ENCODE measurements at places on chromosomes 6 and 20.

DNA sequence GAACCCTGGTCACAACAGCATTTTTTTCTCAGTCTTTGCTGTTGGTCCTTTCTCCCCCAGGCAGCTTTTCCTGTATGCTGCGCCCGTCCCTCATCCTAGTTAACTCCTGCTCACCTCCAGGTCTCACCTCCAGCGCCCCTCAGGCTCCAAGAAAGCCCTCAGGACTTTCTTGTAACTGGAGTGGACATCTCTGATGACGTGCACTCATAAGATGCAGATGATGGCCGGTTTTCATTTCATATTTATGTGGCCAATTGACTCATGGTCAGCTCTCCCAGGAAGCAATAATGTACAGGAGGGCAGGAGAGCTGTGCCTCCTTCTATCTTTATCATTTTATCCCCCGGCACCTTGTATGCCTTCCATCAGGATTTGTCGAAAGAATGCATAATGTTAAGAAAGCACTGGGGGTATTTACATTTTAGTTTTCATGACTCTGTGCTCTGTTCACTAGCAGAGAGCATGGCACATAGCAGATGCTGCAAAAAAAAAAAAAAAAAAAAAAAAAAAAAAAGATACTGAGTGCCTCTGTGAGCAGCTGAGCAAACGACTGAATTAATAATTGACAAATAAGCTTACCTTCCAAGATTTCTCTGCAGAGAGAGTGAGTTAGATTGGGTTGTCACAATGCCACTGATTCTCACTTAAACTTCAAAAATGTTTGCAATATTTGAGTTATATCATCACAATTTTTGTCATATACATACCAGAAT is 170.2 kb downstream of the DOK5 start:
- H3K27me3 ChIP-seq = no peaks in the 10 kb centered on the region
- H3K4me3 ChIP-seq = no peak overlapping the region
- no peaks in the 10 kb centered on the region for H3K36me3 ChIP-seq
- DNase-seq = no peak

DNA sequence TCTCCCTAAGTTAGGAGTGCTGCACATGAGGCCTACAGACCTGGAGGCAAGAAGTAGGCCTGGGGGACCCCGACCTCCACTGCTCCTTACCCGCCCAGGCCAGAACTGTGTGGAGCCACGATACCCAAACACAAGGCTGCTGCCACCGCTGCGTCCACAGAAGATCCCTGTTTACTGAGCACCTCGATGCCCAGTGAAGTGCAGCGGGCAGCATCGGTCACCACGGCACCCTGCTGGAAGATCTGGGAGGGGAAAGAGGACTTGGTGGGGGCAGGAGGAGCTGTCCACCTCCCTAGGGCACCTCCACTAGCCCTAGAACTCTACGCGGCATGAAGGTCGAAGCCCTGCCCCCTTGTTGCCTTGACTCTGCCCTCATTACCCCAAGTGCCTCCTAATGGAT is 9.9 kb downstream of the GGT7 start:
- no peak overlapping the region for H3K27ac ChIP-seq
- H3K27me3 ChIP-seq = no peaks in the 10 kb centered on the region
- no peaks in the 10 kb centered on the region for H3K4me1 ChIP-seq

GRCh38 chr20:59525500-59526241 is 78.7 kb upstream of the PHACTR3 start:
- H3K27ac ChIP-seq = no peak overlapping the region
- H3K36me3 ChIP-seq = no peaks in the 10 kb centered on the region
- no peaks in the 10 kb centered on the region for H3K4me1 ChIP-seq
- no peak for DNase-seq
- H3K4me3 ChIP-seq = no peak overlapping the region

DNA sequence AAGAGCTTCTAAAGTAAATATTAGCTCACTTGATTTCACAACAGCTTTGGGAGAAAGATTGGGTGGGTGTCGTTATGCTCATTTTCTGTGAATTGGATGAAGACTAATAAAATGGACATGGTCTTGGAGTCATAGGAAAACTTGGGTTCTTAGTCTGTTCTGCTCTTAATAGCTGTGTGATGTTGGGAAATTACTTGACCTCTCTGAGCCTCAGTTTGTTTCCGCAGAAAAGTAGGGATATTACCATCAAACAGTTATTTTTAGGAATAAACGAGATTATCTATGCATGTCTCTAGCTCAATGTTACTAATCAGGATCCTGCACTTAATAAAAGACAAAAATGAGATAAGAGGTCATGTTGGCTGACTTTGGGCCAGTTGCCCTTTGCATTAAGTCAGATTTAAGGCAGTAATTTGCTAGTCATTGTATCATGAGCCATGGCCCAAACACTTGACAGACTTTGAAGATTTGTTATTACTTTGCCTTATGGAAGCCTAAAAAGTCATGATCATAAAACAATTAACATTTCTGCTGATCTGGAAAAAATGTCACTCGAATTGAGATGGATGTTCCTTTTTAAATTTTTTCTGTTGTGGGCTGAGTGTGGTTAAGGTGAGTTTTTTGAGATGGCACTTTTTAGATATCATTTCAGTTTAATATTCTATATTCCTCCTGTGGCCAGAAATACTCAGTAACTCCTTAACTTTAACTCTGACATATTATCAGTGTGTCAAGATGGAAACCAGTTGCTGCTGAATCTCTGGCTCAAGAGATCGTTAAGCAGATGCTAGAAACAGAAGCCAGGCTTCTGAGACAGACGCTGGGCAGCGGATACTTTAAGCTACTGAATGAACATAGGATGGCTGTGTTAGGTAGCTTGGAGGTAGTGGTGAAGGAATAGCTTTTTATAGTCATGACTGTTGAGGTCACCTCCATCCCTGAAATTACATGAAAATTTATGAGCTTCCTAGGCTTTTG is 291.6 kb downstream of the PHF3 start:
- no peak overlapping the region for H3K4me3 ChIP-seq
- H3K27me3 ChIP-seq = no peaks in the 10 kb centered on the region
- H3K36me3 ChIP-seq = no peaks in the 10 kb centered on the region

GRCh38 chr20:50572938-50573777 is 63.0 kb downstream of the PTPN1 start:
- peaks cover 60% of the 10 kb centered on the region for H3K4me1 ChIP-seq
- no peak overlapping the region for H3K4me3 ChIP-seq
- peak overlapping the region; percentile 23 for H3K27ac ChIP-seq
- H3K27me3 ChIP-seq = no peaks in the 10 kb centered on the region
- no peak for DNase-seq
- H3K36me3 ChIP-seq = peaks cover 53% of the 10 kb centered on the region

- no peak overlapping the region for H3K4me3 ChIP-seq
- no peaks in the 10 kb centered on the region for H3K27me3 ChIP-seq
- H3K4me1 ChIP-seq = no peaks in the 10 kb centered on the region
- H3K27ac ChIP-seq = no peak overlapping the region
- DNase-seq = no peak
Observed at GRCh38 chr20:20489054-20489453, 121.2 kb downstream of the INSM1 start.

DNA sequence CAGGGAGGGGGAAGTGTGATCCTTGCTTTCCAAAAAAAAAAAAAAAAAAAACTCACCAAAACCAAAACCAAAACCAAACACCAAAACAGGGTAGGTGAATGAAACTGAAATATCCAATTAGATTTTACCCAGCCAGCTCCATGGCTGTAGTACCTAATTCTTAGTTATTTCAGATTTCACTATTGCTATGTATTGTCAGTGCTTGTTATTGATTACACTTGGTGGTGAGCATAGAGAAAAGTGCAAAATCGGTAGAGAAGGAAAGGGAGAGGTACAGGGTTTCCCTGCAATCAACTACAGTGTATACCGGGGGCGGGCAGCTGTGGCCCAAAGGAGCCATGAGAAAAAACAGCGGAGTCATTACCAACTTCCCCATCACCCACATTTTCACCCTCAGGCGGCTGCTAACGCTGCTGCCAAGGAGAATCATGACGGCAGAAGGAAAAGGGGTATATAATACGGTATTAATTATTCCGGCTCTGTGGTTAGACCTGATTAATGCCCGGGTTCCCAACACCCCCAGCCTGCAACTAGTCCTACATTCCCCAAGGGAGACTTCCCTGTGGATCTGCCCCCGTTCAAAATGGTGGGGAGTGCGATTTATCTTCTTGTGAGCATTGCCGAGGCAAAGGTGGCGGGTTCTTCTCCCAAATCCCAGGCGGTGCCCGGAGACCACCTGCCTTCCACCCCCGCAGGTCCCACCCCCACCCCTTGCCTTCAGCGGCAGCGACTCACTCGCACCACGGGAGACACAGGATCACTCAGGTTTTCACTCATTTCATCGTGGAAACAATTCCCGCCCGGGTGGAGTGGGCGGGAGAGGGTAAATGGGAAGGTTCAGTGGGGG is at the start of gene C6orf62:
C6orf62 (minus strand) TSS at position 30 of the 847 bp plus-strand sequence. CDS start 486 bp downstream, outside the sequence.
- H3K27ac ChIP-seq = peak within 1 kb of the TSS; percentile 100
- H3K36me3 ChIP-seq = peaks cover 20% of the 10 kb centered on the region
- no peaks in the 10 kb centered on the region for H3K27me3 ChIP-seq
- peak within 1 kb of the TSS; percentile 68 for H3K4me3 ChIP-seq

DNA sequence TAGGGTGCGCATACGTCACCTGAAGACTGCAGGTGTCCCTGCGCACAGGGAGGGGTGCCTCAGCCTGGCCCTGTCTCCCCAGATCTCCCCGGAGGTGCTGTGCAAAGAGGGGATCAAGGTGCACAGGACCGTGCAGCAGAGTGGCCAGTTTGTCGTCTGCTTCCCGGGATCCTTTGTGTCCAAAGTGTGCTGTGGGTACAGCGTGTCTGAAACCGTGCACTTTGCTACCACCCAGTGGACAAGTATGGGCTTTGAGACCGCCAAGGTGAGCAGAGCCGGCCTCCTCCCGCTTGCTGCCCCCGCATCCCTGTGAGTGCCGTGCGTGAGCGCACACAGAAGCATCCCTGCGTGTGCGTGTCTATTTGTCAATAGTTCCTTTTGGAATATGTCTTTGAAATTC is 150.7 kb downstream of the DTNBP1 start:
- DNase-seq = peak; percentile 58
- no peak overlapping the region for H3K27ac ChIP-seq
- H3K36me3 ChIP-seq = peaks cover 100% of the 10 kb centered on the region
- H3K4me1 ChIP-seq = peaks cover 11% of the 10 kb centered on the region

GRCh38 chr20:60630609-60631008 is 621.5 kb upstream of the CDH4 start:
- no peak overlapping the region for H3K4me3 ChIP-seq
- no peaks in the 10 kb centered on the region for H3K36me3 ChIP-seq
- H3K4me1 ChIP-seq = no peaks in the 10 kb centered on the region
- no peak overlapping the region for H3K27ac ChIP-seq
- DNase-seq = no peak
- no peaks in the 10 kb centered on the region for H3K27me3 ChIP-seq

- no peaks in the 10 kb centered on the region for H3K27me3 ChIP-seq
- no peak overlapping the region for H3K27ac ChIP-seq
- H3K4me1 ChIP-seq = no peaks in the 10 kb centered on the region
- no peaks in the 10 kb centered on the region for H3K36me3 ChIP-seq
Observed at GRCh38 chr20:11492386-11492785, 425.3 kb upstream of the BTBD3 start.

DNA sequence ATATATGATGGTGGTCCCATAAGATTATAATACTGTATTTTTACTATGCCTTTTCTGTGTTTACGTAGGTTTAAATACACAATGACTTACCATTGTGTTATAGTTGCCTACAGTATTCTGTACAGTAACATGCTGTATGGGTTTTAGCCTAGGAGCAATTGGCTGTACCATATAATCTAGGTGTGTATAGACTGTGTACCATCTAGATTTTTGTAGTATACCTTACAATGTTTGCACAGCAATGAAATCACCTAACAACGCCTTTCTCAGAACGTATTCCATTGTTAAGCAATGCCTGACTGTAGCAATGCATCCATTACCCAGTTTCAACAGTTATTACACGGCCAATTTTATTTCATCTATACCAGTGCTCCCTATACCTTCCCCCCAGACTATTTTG is 10.7 kb downstream of the MACROD2 start:
- DNase-seq = no peak
- no peaks in the 10 kb centered on the region for H3K4me1 ChIP-seq
- no peaks in the 10 kb centered on the region for H3K36me3 ChIP-seq
- H3K27ac ChIP-seq = no peak overlapping the region
- H3K27me3 ChIP-seq = no peaks in the 10 kb centered on the region
- H3K4me3 ChIP-seq = no peak overlapping the region

GRCh38 chr6:13763740-13764381 is 50.5 kb downstream of the MCUR1 start:
- H3K4me1 ChIP-seq = no peaks in the 10 kb centered on the region
- H3K36me3 ChIP-seq = no peaks in the 10 kb centered on the region
- DNase-seq = no peak
- H3K27me3 ChIP-seq = no peaks in the 10 kb centered on the region
- no peak overlapping the region for H3K27ac ChIP-seq

DNA sequence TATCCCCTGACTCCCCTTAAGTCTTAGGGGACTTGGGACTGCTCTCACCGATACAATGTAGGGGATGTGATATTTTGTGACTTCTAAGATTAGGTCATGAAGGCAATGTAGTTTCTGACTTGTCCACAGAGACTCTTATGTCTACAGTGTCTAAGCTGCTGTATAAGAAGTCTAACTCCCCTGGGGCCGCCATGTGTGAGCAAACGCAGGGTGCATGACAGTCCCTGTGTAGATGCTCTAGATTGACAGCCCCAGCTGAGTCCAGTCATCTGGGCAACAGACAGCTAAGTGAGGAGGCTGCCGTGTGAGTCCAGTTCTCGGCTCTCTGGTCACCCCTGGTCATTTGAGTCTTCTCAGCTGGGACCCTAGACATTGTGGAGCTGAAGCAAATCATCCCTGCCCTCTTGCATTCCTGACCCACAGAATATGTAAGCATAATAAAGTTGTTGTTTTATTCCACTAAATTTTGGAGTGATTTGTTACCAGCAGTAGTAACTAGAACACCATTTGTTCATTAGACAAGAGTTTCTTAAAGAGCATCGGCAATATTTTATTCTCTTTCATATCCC is 743.3 kb upstream of the CHD6 start:
- H3K27me3 ChIP-seq = no peaks in the 10 kb centered on the region
- DNase-seq = no peak
- H3K36me3 ChIP-seq = no peaks in the 10 kb centered on the region

- no peaks in the 10 kb centered on the region for H3K4me1 ChIP-seq
- H3K27ac ChIP-seq = no peak overlapping the region
- H3K4me3 ChIP-seq = no peak overlapping the region
- no peaks in the 10 kb centered on the region for H3K27me3 ChIP-seq
- peaks cover 98% of the 10 kb centered on the region for H3K36me3 ChIP-seq
Observed at GRCh38 chr6:89680150-89680549, 41.6 kb upstream of the LYRM2 start.

GRCh38 chr6:50889497-50889896 is 70.8 kb downstream of the TFAP2B start:
- H3K27ac ChIP-seq = no peak overlapping the region
- no peaks in the 10 kb centered on the region for H3K27me3 ChIP-seq
- no peaks in the 10 kb centered on the region for H3K4me1 ChIP-seq
- DNase-seq = no peak

GRCh38 chr20:19937218-19937617 is 79.9 kb upstream of the NAA20 start:
- no peak overlapping the region for H3K4me3 ChIP-seq
- no peaks in the 10 kb centered on the region for H3K27me3 ChIP-seq
- H3K27ac ChIP-seq = peak overlapping the region; percentile 23
- H3K4me1 ChIP-seq = peaks cover 98% of the 10 kb centered on the region
